Activated CD4-positive, alpha-beta T cell treated with anti-CD3 and anti-CD28 coated beads for 1 hour (primary cell): ENCODE measurements at places on chromosomes 2 and 18.

GRCh38 chr2:46173636-46174250 is 123.5 kb upstream of the EPAS1 start:
- no peak for DNase-seq

DNA sequence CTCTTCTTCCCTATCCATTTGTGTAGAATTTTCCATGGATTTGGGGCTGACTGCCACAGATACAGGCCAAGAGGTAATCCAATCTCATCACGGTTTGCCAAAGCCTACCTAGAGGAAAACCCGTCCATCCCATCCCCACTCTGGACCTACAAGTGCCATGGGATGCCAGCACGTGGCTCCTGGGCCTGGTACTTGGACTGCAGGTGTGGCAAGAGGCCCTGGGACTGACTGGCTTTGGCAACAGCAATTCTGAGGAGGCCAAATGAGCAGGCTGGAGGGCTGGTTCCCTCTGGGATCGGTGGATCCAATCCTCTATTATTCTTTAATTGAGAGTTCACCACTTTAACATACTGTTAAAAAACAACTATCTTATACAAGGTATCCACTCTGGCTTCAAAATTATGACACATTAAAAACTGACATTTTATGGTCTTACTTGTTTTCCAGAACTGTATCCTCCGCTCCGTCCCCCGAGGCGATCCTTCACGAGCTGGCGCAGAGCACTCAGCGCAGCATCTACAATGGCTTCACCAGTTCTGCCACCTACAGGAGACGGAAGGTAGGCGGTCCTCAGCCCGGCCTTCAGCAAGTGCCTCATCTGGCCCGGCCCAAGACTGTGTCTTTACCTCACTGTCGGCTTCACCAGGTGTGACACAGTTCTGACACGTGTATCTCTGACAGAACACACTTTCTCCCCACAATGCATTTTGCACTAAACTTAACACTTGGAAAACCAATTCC is 19.8 kb downstream of the PDIA6 start:
- no peak for DNase-seq

DNA sequence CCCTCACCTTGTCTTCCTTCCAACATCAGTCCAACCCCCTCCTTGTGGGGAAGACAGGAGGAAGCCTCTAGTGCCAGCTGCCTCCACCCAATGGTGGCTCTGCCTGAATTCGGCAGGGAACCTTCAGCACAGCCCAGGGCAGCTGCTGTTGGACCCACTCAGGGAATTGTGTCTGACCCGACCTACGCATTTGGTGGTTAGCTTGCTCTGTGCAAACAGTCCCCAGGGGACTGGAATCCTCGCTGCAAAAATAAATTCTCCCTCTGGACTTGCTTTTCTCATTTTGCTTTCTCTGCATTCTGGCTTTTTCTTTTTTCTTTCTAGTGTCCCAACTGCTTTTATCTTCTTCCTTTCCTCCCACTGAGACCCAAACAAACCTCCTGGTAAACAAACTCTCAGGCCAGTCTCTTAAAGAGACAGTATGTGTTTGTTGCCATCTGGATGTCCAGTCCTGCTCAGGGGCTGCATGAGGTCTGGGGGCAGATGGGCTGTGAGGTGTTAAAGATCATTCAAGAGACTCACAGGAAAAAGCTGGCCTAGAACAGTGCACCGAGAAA is 137.7 kb upstream of the HAAO start:
- no peak for DNase-seq

- no peak for DNase-seq
Observed at GRCh38 chr2:212797484-212798205, 259.0 kb upstream of the ERBB4 start.
